NCI-H510A (cell line): ENCODE measurements at places on chromosomes 6 and 20.

DNA sequence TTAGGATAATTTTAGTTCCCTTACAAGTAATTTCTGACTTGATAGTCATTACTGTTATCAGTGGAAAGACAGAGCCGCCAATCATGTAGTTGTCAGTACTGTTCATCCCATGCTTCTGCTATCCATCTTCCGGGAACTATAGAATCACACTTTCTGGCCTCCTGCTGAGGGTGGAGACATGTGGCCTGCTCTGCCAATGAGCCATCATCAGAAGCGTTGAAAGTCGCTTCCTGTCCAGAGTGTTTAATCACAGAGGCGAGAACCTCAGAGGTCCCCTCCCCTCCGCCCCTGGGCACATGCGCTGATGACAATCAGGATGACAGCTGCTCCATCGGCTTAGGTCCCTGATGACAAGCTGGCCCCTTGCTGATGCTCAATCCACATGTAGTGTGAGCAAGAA lies 3.0 kb downstream of the DDO start:
- DNase-seq: no peak

DNA sequence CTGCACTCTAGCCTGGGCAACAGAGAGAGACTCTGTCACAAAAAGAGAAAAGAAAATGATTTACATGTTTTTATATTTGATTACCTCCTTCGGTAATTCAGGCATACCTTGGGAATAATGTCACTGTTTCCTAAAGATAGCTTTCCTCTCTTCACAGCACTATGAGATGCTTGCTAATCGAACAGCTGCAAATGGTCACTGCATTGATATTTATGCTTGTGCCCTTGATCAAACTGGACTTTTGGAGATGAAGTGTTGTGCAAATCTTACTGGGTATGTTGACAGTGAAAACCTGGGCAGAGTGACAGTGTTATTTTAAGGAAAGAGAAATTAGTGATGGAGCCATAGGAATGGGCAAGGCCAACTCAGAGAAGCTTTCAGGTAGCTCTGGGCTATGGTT lies 19.6 kb downstream of the SEC23B start:
- no peak for DNase-seq

- no peak for DNase-seq
Measured at GRCh38 chr20:4065391-4065844, 50.1 kb upstream of the RNF24 start.

DNA sequence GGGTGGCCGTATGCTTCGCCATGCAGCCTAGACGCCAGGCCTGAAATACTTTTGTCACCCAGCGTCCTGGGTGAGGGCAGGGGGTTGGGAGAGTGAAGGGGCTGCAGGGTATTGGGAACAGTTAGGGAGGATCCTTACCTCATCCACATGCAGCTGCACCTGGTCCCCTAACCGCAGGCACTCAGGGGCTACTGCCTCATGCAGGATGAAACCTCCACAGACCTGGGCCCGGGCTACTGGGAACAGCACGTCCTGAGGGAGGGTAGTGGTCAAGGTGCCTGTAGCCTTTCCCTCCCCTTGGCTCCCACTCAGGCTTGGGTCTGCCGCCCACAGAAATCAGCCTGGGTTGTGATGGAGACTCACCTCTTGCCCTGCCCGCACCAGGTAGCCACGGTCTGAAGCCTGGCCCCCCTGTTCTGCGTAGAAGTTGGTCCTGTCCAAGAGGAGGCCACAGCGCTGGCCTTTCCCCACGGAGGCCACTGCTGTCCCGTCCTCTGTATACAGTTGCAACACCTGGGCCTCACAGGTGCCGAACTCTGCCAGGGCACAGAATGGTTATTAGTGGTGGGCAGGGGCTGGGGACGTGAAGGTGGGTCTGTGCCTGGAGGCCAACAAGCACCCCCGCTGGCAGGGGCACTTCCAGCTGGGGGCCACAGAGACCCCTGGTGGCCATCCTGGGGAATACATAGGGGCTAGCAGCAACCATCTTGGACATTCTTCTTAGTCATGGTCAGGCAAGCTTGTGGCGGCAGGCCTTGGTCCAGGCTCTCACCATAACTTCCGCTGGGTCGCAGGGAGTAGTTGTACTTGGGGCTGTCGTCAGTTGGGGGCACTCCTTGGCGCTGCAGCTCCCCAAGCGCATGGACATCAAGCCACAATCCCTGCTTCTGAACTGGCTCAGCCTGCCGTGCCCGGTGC lies 8.6 kb downstream of the AARS2 start:
- DNase-seq: no peak

GRCh38 chr20:1396264-1396663 lies 3.4 kb upstream of the FKBP1A start:
- DNase-seq: no peak

- DNase-seq: no peak
Measured at GRCh38 chr6:72324591-72324990, 297.3 kb upstream of the KCNQ5 start.

DNA sequence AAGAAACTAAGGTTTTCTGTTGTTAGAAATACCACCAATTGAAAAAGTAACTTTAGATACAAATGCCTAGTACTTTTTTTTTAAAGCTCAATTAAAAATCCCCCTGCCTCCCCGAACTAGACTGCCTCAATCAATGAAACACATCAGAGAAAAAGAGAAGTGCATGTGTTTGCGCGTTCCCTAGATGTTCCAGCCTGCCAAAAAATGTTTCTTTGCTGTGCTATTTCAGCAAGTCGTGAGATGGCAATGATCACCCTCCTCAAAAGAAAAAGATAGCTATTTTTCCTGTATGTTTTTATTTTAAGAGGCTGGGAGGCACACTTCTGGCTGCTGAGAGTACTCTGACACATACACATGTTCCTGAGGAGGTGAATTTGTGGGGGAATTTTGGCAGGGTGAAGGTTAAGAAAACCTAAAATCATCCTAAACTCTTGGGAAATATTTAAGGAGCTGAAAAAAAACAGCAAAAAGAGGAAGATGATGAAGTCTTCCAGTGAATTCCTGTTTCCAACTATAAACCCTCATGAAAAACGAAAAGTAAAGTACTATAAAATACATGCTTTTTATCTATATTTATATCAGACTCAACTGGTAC lies 114.8 kb downstream of the HIVEP2 start:
- no peak for DNase-seq

GRCh38 chr6:56363796-56364430 lies 116.5 kb upstream of the COL21A1 start:
- DNase-seq: no peak

DNA sequence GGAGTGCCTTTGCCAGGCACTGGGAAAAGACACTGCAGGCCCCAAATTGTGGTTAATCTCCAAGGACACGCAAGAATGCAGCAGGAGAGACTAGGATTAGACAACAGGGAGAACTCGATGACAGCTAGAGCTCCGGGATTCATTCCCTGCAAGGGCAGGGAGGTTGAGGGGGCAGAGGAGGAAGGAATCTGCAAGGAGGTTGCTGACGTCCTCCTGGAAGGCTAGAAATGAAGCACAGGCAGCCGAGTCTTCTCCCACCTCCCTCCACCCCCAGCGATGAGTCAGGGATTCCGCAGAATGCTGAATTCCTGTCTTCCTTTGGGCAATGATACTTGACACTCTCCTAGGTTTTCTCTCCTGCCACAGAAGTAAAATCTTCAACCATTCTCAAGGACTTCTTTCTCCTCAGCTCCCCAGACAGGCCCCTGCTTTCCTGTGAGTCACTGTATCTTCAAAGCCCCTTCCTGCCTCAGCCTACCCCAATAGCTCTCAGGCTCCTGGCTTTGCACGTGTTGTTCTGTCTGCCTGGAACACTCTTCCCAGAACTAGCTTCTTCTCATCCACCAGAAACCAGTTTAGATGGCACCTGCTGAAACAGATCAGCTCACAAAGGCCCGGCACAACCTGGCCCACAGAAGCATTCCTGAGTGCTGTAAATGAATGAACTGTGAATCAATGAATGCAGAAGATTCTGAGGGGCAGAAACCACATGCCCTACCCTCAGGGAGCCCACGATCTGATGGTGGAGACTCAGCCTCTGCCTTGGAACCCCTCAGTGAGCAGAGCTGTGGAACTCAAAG lies 85.6 kb downstream of the MRPL14 start:
- no peak for DNase-seq

DNA sequence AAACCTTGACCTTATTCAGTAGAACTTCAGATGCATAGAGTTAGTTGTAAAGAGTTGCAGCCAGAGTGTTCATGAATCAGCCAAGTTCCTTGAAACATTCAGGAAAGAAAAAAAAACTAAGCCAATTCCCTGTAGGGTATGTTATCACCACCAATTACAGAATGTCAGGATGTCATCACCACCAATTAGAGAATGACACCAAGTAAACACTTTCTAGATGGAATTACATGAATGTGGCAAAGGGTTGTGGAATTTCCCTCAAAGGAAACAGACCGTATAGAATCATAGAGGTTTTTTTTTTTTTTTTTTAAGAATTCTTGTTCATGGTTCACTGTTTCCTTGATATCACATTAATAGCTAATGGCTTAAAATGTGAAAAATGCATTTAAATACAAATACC lies 472.1 kb upstream of the RNF217 start:
- DNase-seq: no peak

GRCh38 chr6:4459032-4459431 lies 317.2 kb upstream of the CDYL start:
- DNase-seq: no peak

GRCh38 chr6:16653226-16653625 lies 108.0 kb downstream of the ATXN1 start:
- DNase-seq: no peak

DNA sequence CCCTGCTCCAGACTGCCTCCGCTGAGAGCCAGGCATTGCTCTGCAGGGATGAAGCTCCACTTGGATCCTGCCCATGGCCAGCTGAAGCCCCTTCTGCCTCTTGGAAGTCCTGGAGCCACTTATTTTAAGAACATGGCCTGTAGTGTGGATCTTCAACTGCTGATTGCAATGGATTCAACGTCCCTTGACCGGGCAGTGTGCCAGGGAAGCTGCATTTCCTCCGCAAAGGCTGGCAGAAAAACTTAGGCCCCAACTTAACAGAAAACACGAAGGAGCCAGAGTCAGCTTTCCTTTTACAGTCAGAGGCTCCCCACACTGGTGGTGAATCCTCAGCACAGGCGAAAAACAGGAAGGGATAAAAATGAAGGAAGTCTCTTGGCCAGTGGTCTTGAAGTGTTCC lies 26.3 kb upstream of the FOXQ1 start:
- DNase-seq: no peak

- no peak for DNase-seq
Measured at GRCh38 chr6:120248451-120248850, 898.9 kb upstream of the MAN1A1 start.

DNA sequence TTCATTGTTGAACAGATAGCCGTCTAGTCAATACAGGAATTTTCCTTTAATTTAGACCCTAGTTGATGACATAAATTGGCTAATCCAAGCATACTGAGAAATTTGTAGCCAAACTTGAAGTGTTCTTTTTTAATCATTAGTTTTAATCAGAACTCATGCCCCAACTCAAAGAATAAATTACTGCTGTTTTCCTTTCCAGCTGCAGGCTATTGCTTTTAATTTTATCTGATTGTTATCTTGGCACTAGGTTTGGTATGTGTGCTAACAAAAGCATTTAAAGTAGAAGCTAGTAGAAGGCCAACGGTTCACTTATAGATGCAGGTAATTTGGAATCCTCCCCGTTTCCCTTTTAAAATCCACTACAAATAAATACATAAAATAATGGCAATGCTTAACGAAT lies 188.5 kb downstream of the CD109 start:
- no peak for DNase-seq
